Fibroblast of the aortic adventitia (primary cell): ENCODE measurements at places on chromosomes 3 and 15. TPM values are rescaled to one million over a fixed set of nuclear protein-coding genes. Genes with fewer than 3 reads are reported as not detected.
A peak's percentile ranks its signal among the peaks of the same experiment; 100 is the strongest.

GHSR gene
- not detected in 2 replicates for total RNA-seq

SPATA16 gene
- total RNA-seq: not detected in 2 replicates

COL6A5 gene
- under 0.01 TPM in 1 of 2 replicates, not detected in the other for total RNA-seq

APOD gene
- total RNA-seq: 2.9 and 33.3 TPM in 2 replicates

NR2F2 gene
- 15.5 and 20.2 TPM in 2 replicates for total RNA-seq

SERPINI2 gene
- not detected in 2 replicates for total RNA-seq

GOLGA8G gene
- not detected in 2 replicates for total RNA-seq

LRTM1 gene
- not detected in 2 replicates for total RNA-seq

SUCNR1 gene
- 0.25 and 4.5 TPM in 2 replicates for total RNA-seq

HCLS1 gene
- total RNA-seq: 2.7 and 7.5 TPM in 2 replicates

CACNA2D3 gene
- 0.45 TPM in 1 of 2 replicates, not detected in the other for total RNA-seq

DUOX1 gene
- total RNA-seq: not detected in 2 replicates

GPR62 gene
- total RNA-seq: 0.09 TPM in 1 of 2 replicates, not detected in the other

ANKUB1 gene
- not detected in 2 replicates for total RNA-seq

MASP1 gene
- 4.8 and 19.2 TPM in 2 replicates for total RNA-seq

RBMS3 gene
- 68.4 and 84.1 TPM in 2 replicates for total RNA-seq

A4GNT gene
- total RNA-seq: not detected in 2 replicates

PPM1L gene
- 1.4 and 2.5 TPM in 2 replicates for total RNA-seq

LRRC31 gene
- total RNA-seq: not detected in 2 replicates

CYP11A1 gene
- 0.33 and 0.90 TPM in 2 replicates for total RNA-seq

DNA sequence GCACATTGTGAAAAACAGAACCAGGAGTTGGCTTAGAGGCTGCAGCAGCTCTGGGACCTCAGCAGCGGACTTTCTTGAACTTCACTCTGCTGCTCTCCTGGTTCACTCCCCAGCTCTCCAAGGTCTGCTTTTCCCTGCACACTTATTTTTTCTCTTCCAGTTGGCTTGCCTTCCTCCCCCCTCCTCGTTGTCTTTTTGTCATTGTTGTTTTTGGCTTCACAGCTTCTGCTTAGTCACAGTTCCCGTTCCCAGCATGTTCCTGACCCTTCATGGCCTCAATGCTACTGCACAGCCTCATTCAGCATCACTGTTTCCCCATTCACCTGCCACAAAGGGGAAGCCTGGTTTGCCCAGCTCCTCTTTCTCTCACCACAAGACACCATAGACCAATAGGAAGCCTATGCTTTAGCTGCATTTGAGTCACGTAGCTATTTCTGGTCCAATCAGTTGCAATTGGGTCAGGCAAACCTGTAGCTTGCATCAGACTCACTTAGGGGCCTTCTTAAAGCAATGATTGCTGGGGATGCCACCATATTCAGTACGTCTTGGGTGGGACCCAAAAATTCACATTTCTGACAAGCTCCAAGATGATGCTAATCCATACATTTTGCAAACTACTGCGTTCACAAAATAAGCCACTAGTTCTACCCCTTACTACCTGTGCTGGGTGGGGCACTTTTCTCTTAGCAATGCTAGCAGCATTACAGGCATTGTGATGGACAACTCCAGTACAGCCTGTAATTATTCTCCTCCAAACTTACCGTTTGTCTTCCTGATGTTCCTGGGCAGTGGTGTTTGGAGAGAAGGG lies 7.8 kb upstream of the SUMF1 start:
- DNase-seq: peak; percentile 64

GRCh38 chr3:29214009-29214658 lies 66.7 kb upstream of the RBMS3 start:
- no peak for DNase-seq

GRCh38 chr3:108412121-108412750 lies 98.2 kb downstream of the MYH15 start:
- DNase-seq: no peak

- DNase-seq: no peak
Measured at GRCh38 chr3:140370686-140371085, 307.2 kb upstream of the TRIM42 start.

DNA sequence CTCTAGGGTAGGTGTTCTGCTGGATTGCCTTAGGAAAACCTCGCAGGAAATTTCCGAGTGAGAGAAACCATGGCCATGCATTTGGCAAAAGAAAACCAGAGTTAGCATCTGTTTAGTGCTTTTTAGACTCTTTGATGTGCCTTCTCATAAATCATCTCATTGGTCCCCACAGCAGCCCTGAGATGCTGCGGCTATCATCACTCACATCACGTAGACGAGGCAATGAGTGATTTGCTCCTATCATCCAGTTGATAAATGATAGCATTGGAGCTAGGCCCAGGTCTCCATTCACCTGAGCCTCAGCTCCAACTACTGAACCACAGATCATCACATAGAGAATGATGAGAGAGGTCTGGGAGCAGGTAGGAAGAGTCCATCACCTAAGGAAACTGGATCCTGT lies 111.1 kb downstream of the PDCD6IP start:
- no peak for DNase-seq

- peak; percentile 57 for DNase-seq
Measured at GRCh38 chr15:62904041-62904910, 138.3 kb upstream of the TPM1 start.

GRCh38 chr15:25811481-25811906 lies 51.6 kb downstream of the ATP10A start:
- no peak for DNase-seq

GRCh38 chr3:39541917-39542329 lies 74.4 kb downstream of the MOBP start:
- DNase-seq: peak; percentile 52

DNA sequence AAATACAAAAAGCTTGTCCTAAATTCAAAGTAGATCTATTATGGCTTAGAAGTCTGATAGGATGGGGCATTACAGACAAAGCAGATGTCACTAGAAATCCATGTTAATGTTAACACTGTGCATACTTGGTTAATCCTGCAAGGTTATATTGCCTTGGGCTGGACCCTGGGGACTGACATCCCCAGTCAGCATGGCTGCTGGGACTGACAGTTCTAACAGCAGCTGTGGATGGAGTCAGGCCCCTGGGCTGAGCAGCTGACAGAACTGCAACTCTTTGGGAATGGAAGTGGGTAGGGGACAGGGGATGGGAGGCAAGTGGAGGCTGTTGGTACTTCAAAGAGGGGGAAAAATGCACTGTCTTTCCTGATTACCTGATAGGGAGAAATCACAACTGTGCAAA lies 7.5 kb downstream of the P2RY1 start:
- DNase-seq: no peak

DNA sequence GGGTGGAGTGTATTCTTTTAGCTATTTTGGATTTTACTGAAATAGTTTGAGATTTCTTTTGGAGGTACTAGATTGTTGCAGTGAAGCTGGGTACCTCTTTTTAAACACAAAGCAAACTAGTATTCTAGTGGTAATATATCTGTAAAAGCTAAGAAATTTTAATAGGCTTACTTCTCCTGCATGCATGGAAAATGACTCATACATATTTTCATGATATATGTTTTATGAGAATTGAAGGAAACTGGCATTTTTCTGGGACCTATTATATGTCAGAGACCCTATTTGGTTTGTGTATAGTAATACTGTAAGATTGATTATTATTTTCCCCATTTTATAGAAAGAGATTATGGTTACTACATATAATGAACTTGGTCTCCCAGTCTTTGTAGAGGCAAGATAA lies 851.0 kb downstream of the DIPK2A start:
- no peak for DNase-seq

GRCh38 chr3:3119393-3119851 lies 7.3 kb upstream of the TRNT1 start:
- peak; percentile 10 for DNase-seq

GRCh38 chr3:32467333-32468070 lies 35.1 kb downstream of the CMTM6 start:
- peak; percentile 59 for DNase-seq

- no peak for DNase-seq
Measured at GRCh38 chr3:127411083-127411727, 123.4 kb upstream of the PRR20G start.

GRCh38 chr3:96192966-96193550 lies 621.3 kb upstream of the EPHA6 start:
- no peak for DNase-seq

GRCh38 chr3:188830893-188831292 lies 340.9 kb upstream of the TPRG1 start:
- peak; percentile 16 for DNase-seq

- no peak for DNase-seq
Measured at GRCh38 chr3:104606812-104607211, 759.9 kb upstream of the ALCAM start.

DNA sequence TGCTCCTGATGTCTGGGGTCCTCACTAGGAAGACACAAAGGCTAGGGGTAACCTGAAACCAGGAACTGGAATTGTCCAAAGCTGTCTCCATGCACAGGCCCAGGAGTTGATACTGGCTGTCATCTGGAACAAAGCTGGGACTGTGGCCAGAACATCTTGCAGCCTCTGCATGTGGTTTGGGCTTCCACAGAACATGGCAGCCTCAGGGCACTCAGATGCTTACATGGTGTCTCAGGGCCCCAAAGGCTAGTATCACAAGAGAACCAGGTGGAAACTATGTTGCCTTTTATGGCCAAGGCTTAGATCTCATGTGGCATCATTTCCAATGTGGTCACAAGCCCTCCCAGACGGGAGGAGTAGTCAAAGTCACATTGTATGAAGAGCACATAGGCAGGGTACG lies 335.2 kb upstream of the TRIM42 start:
- no peak for DNase-seq

GRCh38 chr3:156964577-156964976 lies 138.4 kb downstream of the LEKR1 start:
- peak; percentile 14 for DNase-seq

- DNase-seq: no peak
Measured at GRCh38 chr3:76715426-76715825, 324.5 kb upstream of the ROBO2 start.

GRCh38 chr15:100899601-100900000 lies 19.6 kb upstream of the LRRK1 start:
- DNase-seq: no peak

DNA sequence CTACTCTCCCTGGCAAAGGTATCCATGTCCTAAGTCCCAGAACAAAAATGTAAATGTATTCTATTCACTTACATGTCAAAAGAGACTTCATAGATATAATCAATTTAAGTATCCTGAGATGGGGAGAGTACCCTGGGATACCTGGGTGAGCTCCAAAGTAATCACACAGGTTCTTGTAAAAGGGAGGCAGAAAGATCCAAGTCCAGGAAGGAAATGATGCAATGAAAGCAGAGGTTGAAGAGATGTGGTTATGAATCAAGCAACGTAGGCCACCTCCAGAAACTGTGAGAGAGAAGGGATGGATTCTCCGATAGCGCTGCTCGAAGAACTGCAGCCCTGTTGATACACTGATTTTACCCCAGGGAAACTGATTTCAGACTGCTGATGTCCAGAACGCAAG lies 93.9 kb upstream of the VGLL3 start:
- no peak for DNase-seq

- DNase-seq: peak; percentile 78
Measured at GRCh38 chr3:150083655-150084042, 113.0 kb upstream of the PFN2 start.

DNA sequence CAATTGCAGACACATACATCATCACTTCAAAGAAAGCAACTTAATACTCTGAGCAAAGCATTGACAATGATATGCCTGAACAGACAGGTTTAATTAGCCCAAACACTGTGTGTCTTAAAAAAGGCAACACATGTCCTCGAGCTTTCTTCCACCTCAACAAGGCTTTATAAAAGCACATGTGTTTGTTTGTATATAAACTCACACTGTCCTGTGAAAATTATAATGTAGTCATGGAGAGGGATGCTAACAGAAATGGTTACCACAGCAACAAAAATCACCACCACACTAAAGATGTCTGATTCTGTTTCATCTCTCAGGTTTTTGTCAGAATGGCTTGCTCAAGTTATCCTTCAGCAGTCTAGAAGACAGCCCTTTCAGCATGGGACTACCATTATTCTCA lies 314.7 kb downstream of the MAGI1 start:
- no peak for DNase-seq

GRCh38 chr15:92917598-92918407 lies 17.7 kb downstream of the CHD2 start:
- peak; percentile 99 for DNase-seq

GRCh38 chr15:100720406-100720967 lies 118.1 kb downstream of the ASB7 start:
- no peak for DNase-seq

DNA sequence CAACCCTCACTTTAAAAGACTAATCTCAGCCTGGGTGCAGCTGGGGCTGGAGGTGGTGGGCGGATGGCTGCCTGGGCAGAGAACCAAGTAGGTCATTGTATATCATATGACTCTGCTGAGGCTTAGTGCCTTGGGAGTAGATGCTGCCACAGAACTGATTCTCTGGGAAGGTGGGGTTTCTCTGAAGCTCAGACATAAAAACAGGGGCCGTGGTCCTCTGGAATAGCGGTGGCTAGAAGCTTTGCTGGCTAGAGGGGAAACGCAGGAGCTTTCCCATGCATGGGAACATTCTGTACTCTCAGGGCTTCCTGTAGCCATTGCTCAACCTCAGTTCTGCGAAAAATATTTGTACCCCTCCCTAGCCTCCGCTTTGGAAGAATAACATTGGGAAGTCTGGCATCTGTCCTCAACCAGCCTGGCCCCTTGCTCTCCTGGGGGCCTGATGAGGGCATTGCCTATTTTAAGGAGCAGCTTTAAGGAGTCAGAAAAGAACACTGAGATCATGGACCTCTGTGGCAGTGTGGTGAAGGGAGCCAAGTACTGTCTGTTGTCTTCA lies 14.7 kb downstream of the TIMP4 start:
- DNase-seq: peak; percentile 63

- DNase-seq: no peak
Measured at GRCh38 chr3:161386991-161387770, 15.9 kb upstream of the SPTSSB start.

DNA sequence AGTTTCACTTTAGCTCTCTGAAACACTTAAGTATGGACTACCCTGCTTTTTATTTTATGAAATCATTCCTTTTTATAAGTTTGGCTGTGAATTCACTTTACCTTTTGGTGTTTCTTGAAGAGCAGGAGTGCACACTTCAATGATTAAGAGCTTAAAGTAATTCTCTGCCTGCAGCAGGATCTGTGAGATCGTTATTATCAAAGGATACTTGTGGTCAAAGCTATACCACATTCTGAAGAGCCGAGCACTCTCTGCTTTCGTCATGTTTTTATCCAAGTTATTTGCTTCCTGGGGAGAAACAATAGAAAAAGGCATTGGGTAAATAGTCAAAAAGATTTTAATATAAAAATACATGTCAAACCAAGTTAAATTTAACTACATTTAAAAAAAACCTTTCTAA lies 243.7 kb downstream of the CHST2 start:
- DNase-seq: no peak

GRCh38 chr3:184523825-184524615 lies 37.6 kb upstream of the EPHB3 start:
- DNase-seq: peak; percentile 64

GRCh38 chr15:52121896-52122295 lies 9.3 kb upstream of the BCL2L10 start:
- DNase-seq: peak; percentile 20

GRCh38 chr3:195546130-195546560 lies 3.0 kb upstream of the PPP1R2 start:
- peak; percentile 91 for DNase-seq
